H9 (cell line): ENCODE measurements at places on chromosomes 3 and 15. TPM values are rescaled to one million over a fixed set of nuclear protein-coding genes. Genes with fewer than 3 reads are reported as not detected.

DMXL2 gene
- 13.1 and 13.9 TPM in 2 replicates for total RNA-seq

DNA sequence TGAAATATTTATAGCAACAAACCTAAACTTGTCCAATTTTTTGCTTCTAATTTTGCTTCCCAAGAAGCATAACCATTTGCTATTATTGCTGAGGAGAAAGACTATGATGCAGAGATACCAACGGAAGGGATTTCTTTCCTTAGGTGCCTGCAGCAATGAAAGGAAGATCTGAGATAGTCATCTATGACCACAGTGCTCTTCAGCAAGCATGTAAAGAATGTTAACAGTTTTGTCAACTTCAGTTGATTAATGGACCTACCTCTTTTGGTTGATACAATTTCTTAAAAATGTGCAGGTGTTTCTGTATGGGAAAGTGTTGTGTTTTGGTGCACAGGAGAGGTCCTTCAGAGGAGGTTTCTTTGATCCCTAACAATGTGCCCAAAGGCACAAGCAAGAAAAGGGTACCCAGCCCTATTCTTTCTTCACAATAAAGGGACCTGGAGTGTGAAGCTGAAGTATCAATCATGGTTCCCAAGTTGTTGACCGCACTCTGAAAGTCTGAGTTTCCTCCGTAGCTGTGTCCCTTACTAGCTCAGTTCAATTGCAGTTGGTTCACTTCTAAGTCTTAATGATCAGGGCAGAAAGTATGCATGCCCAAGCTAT is 307.7 kb upstream of the KCNH8 start:
- no peak for DNase-seq

SEMA6D gene
- 15.8 TPM in 2 replicates for total RNA-seq

CELSR3 gene
- total RNA-seq, result 23.5 and 23.9 TPM in 2 replicates

DNA sequence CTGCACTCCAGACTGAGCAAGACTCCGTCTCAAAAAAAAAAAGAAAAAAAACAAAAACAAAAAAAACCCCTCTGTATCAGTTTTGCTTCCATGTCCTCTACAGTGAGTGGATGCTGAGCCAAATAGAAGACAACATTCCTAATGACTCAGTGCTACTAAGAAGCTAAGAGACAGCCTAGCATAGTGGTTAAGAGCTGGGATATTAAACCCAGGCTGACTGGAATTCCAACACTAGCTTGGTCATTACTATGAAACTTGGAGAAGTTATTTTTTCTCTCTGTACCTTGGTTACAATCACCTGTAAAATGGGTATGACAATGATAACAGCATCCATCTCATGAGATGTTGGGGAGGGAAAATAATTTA is 60.9 kb upstream of the PYGO1 start:
- no peak for DNase-seq

DNA sequence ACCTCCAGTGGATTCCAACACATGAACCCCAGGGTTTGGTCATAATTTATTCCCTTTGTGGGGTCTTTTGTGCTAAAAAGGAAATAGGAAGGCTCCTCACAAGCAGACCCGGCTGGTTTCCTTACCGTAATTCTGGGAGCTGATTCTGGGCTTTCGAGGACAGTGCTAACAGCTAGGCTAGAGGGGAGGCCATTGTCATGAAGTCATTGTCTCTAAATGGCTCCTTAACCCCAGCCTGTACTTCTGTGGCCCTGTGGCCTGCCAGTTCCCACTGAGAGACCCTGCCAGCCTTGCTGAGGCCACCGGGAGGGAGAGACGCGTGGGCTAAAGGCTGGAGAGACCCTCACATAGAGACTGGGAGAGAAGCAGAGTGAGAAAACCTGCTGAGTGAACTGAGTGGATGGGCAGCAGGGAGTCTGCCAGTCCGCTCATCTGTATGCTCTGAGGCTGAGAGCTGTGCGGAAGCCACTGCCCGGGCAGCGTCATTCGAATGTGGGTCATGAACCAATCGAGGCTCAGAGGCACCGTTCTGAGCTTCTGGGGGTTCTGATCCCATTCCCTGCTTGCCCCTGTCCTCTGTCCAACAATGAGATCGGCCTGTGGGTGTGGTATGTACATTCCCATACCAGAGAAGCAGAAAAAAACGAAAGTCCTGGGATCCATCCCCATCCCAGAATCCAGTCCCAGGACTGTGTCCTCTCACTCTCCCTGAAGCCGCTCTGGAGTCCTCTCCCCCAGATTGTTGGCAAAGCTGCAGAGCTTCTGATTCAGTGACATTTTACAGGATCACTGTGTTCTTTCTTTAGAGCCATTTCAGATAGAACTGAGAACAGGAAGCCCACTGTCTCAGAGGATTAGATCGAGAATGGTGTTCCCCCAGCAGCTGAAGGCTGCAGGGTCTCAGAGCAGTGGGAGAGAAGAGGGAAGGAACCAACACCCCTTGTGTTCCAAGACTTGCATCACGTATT is 21.3 kb upstream of the DGKG start:
- no peak for DNase-seq

- DNase-seq, result no peak
Observed at GRCh38 chr3:170732660-170733245, 137.2 kb downstream of the RPL22L1 start.

LINGO1 gene
- total RNA-seq, result 41.6 and 42.6 TPM in 2 replicates

GRCh38 chr3:81086348-81086747 is 675.1 kb downstream of the GBE1 start:
- DNase-seq, result no peak

DNA sequence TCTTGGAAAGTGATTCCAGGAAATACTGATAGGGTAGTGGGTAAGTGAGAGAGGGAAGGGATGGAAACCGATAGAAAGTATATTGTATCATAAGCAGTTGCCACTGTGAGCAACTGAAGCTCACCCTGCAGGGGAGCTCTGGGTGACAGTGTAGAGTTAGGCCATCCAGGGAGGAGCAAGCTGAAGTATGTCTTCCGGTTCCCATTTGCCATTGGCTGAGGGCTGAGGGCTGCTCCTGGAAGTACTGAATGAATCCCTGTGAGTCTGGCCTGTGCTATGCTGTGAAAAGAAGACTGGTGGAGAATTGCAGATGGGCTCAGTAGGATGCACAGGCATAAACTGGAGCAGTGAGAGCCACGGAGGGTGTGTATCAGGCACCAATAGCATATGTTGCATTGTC is 348.3 kb downstream of the MFSD1 start:
- DNase-seq, result no peak

GRM2 gene
- 1.5 and 1.9 TPM in 2 replicates for total RNA-seq

- no peak for DNase-seq
Observed at GRCh38 chr3:194086388-194087075, 49.4 kb upstream of the HES1 start.

SV2B gene
- total RNA-seq, result 0.07 TPM in 1 of 2 replicates, not detected in the other

DNA sequence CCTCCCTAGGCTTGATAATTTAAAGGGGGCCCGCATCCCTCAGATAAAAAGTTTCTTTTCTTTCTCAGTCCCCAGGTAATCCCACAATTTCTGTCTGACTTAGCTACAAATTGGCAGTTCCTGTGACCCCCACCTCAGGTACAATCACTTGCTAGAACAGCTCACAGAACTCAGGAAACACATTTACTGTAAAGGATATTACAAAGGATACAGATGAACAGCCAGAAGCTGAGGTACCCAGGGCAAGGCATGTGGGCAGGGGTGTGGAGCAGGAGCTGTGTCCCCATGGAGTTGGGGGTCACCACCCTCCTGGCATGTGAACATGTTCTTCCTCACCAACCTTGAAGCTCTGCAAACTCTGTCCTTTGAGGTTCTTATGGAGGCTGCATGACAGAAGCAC is 73.8 kb downstream of the CMTM8 start:
- no peak for DNase-seq

- no peak for DNase-seq
Observed at GRCh38 chr3:192284443-192285072, 442.8 kb downstream of the FGF12 start.

DNA sequence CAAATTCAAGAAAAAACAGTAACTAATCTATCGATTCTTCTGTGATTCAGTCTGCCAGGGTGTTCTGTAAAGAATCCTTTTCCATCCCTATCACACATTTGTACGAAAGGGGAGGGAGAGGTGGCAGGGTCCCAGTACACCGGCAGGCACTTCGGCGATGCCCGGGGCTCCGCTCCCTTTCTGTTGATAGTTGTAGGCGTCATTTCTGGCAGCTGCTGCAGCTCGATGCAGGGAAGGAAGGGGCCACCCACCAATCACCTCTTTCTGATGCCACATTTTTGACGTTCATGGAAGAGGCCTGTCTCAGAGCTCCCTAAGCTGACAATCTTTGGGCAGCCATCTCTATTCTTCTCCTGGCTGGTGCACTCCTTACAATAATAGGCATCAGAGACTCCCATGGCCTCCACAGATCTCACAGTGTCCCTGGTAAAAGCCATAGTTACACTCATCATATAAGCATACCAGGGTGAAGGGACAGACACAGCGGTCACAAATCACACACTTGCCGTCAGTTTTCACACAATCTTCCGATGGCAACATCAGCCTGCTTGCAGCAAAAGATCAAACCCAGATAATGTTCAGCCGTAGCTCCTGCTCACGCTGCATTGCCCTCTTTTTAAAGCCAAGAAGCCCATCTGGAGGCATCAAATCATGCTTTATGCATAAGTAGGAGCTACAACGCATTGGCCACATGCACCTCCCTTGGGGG is 60.8 kb upstream of the ZBTB38 start:
- no peak for DNase-seq

DNA sequence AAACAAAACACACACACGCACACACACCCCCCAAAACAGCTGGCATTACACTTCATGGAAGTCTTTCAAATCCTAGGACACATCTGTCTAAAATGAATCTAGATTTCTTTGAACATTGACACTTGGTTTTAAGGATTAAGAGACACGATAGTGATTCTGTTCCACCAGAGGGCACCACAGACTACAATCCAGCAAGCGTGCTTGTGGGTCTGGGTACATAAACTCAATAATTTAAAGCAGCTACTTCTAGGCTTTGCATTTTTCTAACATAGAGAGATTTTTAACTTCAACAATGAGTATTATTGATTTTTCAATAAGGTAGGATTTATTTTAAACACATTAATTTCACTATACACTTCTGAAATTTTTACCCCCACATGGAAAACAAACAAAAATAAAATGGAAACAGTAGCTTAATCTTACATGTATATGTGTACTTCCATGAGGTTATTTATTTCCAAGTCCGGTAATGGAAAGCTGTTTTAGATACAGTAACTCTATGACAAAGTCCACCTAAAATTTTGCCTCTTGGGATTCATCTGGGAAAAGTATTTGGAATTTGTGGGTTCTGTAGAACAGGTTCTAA is 564.0 kb upstream of the TGFBR2 start:
- peak; percentile 55 for DNase-seq

DNA sequence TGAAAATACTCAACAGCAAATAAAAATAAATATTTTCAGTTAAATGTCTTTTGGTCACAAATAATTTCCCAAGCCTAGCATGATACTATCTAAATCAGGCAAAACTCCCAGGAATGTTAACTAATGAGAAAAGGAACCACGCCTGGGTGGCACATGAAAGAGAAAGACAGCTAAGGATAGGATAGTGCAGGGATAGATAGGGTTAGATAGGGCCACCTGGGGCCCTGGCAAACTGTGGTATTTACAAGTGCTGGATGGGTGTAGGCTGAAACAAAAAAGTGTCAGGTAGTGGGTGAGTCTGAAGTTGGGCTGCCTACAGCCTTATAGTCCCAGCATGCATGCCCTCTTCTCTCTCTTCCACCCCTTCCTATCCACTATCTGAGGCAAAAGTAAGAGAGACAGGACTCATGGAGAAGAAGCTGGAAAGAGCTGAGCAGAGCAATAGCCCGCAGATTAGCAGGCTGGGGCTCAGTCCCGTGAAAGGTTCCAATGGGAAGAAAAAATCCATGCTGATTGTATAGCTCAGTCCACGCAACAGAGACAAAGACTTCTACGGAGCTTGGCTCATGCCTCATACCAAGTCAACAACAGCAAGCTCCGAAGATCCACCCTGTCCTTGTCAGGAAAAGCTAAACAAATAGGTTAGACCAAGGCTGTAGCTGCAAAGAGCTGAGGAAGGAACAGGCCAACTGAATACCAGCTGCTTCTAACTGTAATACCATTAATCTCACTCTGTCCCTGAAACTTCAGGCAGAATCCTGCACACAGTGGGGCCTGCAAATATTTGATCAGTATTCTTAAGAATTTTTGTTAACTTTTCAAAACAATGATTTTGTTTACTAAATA is 342.1 kb upstream of the ATP11B start:
- DNase-seq, result no peak

SLC28A2 gene
- not detected in 2 replicates for total RNA-seq

DNA sequence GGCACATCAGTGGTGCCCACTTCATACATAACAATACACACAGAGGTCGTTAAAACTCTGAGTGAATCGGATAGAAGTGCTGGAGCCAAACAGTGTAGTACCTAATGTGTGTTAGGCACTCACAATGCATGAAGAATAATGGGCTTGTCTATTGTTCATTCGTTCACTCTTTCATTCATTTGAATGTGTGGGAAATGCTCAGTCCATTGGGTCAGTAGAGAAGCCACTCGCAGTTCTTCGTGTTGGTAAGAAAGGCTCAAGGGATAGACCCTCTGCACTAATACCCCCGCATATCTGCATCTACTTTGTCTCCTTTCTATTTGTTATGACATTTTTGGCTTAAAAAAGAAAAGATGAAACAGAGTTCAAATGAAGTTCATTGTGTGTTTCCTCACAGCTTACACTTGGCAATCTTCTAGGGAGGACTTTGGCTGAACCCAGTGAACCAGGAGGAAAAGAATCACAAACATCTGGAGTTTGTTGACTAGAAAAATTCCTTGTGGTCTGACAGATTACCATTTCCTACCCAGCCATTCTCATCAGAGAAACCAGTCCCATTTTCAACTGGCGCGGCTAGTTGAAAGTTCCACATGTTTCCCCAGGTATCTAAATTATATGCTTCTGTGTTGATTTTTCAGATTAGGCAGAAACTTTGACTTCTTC is 32.8 kb upstream of the MFSD1 start:
- no peak for DNase-seq

DNA sequence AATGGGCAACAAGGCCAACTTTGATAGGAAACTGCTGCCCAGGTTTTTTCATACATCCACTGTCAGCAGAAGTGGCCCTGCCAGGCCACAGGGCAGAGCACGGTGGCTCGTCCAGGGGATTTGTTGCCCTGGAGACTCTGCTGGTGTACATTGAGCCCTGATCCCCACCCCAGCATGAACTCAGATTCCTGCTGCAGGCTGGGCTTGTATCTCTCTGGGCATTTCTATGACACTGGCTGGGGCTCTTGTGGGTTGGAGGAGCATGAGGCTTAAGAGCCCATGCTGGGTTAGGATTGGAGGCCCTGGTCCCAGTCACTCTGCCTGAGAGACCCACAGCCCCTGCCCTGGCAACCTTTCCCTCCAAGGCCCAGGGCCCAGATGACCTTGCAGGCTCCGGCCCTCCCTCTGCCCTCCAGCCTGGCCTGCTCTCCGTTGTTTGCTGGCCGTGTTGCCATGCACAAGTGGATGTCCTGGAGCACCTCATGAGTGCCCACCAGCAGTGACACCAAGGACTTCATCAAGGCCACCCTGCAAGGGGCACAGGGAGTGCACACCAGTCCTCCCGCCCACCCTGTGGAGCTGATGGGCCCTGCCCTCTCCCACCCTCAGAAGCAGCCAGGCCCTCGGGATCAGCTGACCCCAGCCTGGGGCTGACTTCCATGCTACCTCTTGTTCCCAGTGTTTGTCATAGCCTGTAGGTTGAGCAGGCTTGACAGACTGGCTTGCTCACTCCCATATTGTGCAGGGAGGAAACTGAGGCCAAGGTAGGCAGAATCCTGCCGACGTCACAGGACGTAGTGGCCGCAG is 58.2 kb downstream of the ZNF445 start:
- no peak for DNase-seq
